ENCODE measurements at places on chromosomes 1 and 21.

- no peak for ATAC-seq
Observed at GRCh38 chr1:73611681-73612080, 586.3 kb downstream of the LRRIQ3 start.

GRCh38 chr1:32695098-32695904 is 7.3 kb downstream of the SYNC start:
- ATAC-seq: no peak

GRCh38 chr21:21195417-21195943 is 197.3 kb downstream of the NCAM2 start:
- no peak for ATAC-seq

DNA sequence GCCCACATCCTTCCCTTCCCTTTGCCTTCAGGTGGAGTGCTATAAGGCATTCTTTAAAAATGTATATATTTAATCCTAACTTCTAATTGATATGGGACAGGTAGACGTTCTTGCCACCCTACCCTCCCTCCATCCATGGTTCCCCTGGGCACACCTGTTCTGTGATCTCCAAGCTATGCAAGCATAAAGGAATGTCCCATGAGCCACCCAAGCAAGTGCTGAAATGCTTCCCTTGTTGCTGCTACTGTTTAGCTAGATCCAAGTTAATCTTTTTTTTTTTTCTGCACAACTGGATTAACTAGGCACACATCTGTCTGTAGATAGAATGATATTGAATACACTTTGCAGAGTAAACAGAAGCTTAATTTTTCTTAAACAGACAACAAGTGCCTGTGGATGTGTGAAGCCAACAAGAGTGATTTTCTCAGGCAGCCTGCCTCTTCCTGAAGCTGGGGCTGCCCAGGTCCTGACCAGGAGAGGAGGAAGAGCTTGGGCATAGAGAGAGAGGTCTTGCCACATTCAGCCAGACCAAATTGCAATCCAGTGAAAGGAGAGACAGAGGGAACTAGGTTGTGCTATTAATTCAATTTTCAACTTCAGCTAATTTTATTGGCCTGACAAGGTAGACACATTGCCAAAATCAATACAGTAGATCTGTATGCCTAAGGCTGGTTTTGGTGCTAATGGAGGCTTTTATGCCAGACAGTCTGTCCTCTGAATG is 28.2 kb upstream of the ATP1B1 start:
- no peak for ATAC-seq

DNA sequence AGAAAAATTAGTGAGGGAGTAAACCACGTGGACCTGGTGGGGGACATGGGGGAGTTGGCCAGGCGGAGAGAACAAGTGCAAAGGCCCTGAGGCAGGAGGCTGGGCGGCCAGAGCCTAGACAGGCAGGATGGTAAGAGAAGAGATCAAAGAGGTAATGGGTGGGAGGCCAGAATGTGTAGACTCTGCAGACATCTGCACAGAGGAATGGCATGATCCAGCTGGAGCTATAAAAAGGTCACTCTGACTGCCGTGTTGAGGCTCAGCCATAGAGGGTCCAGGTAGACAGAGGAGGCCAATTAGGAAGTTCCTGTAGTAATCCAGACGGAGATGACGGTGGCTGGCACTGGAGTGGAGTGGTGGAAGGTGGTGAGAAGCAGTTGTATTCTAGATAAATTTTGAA is 3.6 kb downstream of the H6PD start:
- ATAC-seq: no peak

GRCh38 chr21:42684109-42684916 is 30.9 kb downstream of the PDE9A start:
- no peak for ATAC-seq

DNA sequence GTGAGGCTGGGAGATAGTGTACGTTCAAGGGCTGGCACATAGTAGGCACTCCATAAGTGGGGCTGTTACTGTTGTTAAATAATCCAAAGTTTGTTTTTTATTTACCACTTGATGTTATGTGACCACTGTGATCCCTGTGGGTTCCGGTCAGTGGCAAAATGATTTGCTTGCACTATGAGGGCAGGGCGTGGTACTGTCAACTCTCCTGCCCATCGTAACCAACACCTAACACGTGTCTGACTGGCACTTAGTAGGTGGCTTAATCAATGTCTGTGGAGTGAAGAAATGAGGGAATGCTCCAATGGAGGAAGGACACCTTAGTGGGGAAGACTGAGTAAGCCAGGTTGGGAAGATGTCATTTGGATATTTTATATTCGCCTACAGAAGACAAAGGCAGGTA is 14.6 kb downstream of the ADORA1 start:
- ATAC-seq: no peak

DNA sequence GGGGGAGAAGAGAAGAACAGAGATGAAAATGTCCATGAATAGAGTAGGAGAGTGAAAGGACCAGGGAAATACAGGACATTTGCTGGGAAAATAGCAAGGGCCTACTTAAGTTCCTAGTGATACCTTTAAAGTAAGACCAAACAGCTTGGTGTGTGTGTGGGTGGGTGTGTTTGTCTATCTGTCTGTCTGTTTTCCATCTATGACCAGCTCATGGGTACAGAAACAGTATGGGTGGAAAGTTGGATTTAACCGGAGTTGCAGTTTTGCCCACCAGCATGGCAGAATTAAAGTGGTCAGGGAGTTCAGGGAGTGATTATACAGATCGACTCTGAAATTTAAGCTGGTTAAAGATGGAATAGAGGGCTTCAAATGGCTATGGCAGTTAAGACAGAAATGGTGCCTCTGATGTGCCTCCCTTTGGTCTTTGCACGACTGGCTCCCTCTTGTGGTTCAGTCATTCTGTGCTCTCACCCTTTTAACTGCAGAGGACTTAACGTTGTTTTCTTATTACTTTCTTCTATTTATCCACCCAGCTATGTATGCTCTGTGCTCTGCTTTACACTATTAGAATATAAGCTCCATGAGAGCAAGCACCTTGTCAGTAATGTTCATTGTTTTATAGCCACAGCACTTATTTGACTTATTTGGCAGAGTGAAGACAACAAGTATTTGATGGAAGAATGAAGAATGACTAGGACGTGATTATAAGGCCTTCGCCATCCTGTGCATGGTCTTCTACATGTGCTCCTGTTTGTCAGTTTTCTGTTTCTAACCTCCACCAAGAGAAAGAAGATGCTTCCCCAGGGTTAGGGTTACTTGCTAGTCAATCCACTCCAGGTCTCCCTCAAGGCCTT is 72.7 kb upstream of the AK4 start:
- ATAC-seq: no peak

DNA sequence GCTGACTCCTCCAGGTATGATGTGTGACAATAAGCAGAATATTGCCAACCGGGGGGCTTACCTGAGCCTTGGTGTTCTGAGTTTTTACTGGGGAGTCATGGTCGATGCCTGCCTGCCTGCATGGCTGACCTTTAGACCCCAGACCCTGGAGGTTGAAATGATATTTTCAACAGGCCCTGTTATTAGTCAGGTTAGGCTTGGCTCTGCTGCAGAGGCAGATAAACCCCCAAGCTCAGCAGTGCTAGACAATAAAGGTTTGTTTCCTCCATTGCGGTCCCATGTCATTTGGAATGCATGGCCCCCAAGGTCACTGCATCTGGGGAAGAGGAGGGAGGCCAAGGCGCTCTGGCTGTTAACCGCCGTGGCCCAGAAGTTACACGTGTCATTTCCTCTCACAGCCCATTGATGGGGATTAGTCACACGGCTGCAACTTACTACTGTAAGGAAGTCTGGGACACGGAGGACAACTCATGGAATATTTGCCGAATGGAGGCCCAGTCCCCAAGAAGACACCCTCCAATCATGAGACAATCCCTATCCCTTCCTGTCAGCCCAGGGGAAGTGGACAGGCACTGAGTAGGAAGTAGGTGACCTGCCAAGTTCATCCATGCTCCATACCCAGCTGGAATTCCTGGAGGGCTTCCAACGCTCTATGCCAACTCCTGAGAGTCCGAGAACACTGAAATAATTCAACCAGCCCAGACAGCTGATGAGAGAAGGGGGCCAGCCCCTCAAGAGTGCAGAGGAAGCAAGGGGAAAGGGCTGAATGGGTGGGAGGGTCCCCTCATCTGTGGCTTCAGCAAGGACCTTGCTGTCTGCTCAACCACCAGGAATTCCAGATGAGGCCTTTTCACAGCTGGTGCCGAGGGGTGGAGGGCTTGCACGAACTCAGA is 97.3 kb downstream of the TAS1R2 start:
- ATAC-seq: no peak

GRCh38 chr1:112754116-112754628 is 39.0 kb upstream of the PPM1J start:
- ATAC-seq: no peak

GRCh38 chr1:65355031-65355712 is 45.8 kb downstream of the DNAJC6 start:
- ATAC-seq: peak; percentile 90

- peak; percentile 36 for ATAC-seq
Observed at GRCh38 chr1:184387476-184388318, 868 bp downstream of the C1orf21 start.

- no peak for ATAC-seq
Observed at GRCh38 chr21:21232320-21232719, 234.1 kb downstream of the NCAM2 start.

- ATAC-seq: no peak
Observed at GRCh38 chr1:100700586-100700985, 19.0 kb upstream of the VCAM1 start.

DNA sequence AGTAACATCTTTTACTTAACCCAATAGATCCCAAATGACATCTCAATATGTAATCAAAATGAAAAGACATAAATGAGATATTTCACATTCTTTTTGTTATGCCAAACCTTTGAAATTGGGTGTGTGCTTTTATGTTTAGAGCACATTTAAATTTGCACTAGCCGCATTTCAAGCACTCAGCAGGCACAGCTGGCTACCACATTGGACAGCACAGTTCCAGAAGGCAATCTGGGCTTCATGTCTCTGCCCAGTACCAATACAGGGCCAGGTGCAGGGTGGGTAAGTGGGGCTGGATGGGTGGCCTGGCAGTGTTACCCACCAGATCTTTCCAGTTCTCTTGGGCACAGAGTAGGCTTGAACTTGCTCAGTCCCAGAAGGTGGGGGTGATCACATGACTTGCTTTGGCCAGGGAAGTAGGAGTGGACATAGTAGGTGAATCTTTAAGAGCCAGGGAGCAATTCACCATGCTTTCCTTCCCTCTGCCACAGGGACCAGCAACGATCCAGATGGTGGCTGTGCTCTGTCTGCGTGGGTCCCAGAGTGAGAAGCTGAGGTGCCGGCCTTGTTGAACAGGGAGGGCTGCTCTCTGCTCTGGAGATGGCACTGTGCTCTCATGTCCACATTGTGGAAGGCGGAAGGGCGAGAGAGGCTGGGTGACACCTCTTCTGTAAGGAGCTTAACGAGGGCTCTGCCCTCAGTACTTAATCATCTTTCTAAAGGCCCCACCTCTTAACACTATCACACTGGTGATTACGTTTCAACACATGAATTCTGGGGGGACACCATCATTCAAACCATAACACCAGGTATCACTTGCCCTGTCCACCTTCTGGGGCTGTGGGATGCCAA is 261.4 kb downstream of the GRIK3 start:
- ATAC-seq: no peak

GRCh38 chr1:33741749-33742148 is 122.1 kb upstream of the HMGB4 start:
- no peak for ATAC-seq

DNA sequence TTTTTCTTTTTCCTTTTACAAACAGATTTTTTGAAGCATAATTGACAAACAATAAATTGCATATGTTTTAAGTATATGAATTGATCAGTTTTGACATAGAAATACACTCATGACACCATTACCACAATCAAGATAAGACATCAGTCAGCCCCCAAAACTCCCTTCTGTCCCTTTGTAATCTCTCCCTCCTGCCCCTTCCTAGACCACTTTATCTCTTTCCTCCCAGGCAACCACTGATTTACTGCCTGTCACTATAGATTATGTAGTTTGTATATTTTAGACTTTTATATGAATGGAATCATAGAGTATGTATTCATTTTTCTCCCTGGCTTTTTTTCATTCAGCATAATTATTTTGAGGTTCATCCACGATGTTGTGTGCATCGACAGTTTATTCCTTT is 6.9 kb upstream of the SYT14 start:
- no peak for ATAC-seq

DNA sequence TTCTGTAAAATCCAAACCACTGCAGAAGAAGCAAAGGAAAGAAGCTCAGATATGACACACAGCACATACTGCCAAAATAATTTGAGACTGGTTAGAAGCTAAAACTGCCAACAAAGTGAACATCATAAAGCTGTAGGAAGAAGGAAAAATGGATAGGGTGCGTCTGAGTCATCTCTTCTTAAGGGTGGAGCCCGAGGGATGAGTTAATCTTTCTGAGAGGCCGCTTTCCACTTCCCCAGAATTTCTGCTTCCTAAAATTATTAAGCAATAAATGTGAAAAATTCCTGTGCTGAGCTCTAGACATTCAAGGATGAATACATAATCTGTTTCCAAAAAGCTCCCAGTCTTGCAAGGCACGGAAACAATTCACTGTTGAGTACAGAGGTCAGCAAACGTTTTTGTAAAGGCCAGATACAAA is 20.1 kb downstream of the PPT1 start:
- ATAC-seq: no peak

DNA sequence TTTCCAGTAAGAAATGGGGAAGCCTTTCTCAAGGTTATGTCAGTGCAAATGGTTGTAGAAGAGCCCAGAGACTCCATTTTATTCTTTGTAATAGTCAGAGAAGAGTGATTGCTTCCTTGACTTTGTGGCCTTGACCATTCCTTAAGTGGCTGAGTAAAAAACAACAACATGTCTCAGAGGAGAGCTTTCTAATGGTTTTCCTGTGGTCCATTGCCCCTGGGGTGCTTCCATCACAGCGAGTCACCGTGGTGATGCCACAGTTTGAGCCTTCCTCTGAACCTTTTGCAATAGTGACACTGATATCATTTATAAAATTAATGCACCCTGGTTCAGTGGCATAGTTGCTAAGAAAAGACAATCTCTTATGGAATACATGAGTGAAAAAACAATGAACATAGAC is 38.6 kb downstream of the PAPPA2 start:
- ATAC-seq: no peak

DNA sequence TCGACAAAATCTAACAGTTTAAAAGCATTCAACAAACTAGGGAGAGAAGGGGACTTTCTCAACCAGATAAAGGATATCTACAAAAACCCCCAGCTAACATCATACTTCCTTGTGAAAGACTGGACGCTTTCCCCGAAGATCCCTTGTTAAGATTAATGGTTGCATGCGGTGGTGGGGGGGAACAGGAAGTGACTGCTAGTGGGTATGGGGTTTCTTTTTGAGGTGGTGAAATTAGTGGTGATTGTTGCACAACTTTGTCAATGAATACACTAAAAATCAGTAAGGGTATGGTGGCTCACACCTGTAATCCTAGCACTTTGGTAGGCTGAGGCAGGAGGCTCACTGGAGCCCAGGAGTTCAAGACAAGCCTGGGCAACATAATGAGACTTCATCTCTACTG is 26.9 kb upstream of the EYA3 start:
- no peak for ATAC-seq

GRCh38 chr1:108028841-108029388 is 63.9 kb upstream of the VAV3 start:
- no peak for ATAC-seq

GRCh38 chr1:92998821-92999220 is 37.6 kb upstream of the DIPK1A start:
- ATAC-seq: peak; percentile 68

- ATAC-seq: peak; percentile 60
Observed at GRCh38 chr21:18902660-18903059, 499.1 kb upstream of the TMPRSS15 start.
